ENCODE measurements at places on chromosomes 2 and 18.

GRCh38 chr18:63286926-63287325 lies 32.6 kb downstream of the BCL2 start:
- DNase-seq = no peak

- no peak for DNase-seq
Observed at GRCh38 chr2:101082998-101083397, 68.2 kb downstream of the TBC1D8 start.

GRCh38 chr2:48419884-48420511 lies 110.0 kb upstream of the STON1 start:
- DNase-seq = no peak

GRCh38 chr2:49737606-49738005 lies 583.3 kb upstream of the FSHR start:
- no peak for DNase-seq

GRCh38 chr2:57881998-57882888 lies 164.4 kb upstream of the VRK2 start:
- DNase-seq = no peak
